ENCODE measurements at places on chromosomes 16 and 17.
A peak's percentile ranks its signal among the peaks of the same experiment; 100 is the strongest.

GRCh38 chr17:59139939-59140338, 15.0 kb downstream of the SKA2 start:
- no peak for DNase-seq

GRCh38 chr17:81095383-81095762, 60.4 kb downstream of the BAIAP2 start:
- DNase-seq: no peak

- DNase-seq: no peak
These were observed 177.2 kb downstream of the ENGASE start for GRCh38 chr17:79251824-79252223.

- DNase-seq: no peak
These were observed 5.2 kb downstream of the RAB40B start for GRCh38 chr17:82693168-82693867.

- no peak for DNase-seq
These were observed 43.9 kb downstream of the CCT6B start for GRCh38 chr17:34917381-34917780.

GRCh38 chr16:75306099-75306762, 54.8 kb upstream of the BCAR1 start:
- DNase-seq: no peak

GRCh38 chr16:70157105-70157476, 16.5 kb upstream of the CLEC18C start:
- peak; percentile 19 for DNase-seq

DNA sequence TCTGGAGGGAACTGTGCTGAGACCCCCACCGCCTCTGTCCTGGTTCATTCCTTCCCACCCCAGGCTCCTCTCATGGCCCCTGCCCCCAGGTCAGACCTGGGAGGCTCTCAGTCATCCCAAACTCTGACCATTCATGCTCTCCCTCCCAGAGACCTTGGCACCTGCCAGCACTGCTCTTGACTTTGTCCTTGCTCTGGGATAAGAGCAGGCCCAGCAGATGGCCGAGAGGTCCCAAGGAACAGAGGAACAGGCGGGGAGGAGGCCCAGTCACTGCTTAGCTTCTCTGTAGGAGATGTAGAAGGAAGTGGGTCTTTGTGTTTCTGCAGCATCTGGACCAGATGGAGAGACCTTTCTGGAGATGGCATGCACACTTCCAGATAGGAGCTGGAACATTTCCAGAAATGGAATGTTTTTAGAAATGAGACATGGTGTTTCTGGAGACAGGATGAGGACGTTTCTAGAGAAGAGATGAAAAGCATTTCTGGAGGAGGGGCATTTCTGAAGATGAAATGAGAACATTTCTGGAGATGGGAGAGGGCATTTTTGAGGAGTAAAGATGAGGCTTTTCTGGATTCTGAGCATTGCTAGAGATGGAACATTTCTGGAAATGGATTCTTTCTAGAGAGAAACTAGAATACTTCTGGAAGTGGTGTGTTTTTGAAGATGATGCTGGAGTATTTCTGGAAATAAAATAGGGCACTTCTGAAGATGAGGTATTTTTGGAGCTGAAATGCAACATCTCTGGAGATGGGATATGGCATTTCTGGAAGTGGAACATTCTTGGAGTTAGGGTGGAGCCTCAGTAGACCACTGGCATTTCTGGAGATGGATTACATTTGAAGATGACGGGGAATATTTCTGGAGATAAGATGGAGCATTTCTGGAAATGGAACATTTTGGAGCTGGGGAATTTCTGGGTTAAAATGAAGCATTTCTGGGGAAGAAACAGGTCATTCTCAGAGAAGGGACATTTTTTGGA, 55.2 kb downstream of the RAI1 start:
- DNase-seq: no peak

DNA sequence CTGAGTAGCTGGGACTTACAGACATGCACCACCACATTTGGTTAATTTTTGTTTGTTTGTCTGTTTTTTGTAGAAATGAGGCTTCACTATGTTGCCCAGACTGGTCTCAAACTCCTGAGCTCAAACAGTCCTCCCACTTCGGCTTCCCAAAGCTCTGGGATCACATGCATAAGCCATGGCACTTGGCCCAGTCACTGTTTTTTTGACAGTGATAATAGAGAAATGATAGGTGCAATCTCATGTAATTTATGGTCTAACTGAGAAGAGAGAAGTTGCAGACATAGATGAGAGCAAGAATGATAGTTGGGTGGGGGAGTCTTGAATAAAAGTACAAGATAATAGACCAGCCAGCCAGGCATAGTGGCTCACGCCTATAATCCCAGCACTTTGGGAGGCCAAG, 89.7 kb upstream of the TNRC6A start:
- DNase-seq: no peak

GRCh38 chr16:73068541-73069401, 20.8 kb upstream of the ZFHX3 start:
- DNase-seq: peak; percentile 76
